Naive B cell (primary cell): ENCODE measurements at places on chromosomes 2 and 18. TPM values are rescaled to one million over a fixed set of nuclear protein-coding genes. Genes with fewer than 3 reads are reported as not detected.

DNA sequence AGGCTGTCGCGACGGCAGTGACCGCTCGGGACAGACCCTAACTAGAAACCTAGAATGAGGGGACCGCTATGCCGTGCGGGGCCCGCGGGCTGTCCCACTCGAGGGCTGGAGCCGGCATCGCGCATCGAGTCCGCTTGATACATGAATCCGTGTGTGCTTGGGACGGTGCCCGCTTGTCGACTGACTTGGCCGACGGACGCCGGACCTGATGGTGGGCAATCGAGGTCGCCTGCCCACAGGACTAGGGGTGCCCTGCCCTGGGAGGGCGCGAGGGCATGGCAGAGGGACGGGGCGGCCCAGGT lies 749 bp upstream of the PTMA start:
- DNase-seq: no peak

GPR148 gene
- not detected for polyA plus RNA-seq

GRCh38 chr18:23143016-23143814 lies 7.9 kb downstream of the CABLES1 start:
- no peak for DNase-seq

RESP18 gene
- polyA plus RNA-seq: not detected

DNA sequence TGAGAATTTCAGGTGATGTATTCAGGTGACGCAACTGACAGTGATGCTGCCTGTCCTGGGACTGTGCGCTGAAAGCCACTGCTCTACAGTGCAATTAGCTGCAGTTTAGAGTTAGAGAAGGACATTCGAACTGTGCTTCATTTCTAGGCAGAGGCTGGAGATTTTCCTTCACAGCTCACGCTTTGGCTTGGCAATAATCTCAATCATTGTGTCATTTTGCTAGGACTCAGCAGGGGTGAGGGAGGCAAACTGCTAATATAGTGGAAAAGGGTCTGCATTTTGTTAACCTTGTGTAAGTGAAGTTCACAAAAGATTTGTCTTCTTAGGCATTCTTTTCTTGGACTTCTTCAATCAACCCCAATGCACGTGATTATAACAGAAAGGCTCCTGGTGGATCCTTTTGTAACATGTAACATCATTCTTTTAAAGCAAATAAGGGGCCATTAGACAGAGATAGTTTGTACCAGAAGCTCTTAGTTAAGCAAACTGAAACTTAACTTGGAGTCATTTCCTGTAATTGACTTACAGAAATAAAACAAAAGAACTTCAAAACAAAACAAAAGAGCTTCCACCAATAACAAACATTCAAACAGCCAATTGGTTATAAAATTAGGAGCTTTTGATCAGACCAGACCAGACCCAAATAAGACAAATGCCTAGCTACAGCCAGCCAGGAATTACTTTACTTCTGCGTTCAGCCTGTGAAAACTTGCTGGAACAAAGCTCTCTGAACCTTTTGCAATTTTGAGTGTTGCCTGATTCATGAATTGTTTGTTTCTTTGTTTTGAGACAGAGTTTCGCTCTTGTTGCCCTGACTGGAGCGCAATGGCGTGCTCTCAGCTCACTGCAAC lies 1376.3 kb upstream of the CELF4 start:
- no peak for DNase-seq

GRCh38 chr2:227789803-227790202 lies 23.8 kb upstream of the CCL20 start:
- no peak for DNase-seq

DNA sequence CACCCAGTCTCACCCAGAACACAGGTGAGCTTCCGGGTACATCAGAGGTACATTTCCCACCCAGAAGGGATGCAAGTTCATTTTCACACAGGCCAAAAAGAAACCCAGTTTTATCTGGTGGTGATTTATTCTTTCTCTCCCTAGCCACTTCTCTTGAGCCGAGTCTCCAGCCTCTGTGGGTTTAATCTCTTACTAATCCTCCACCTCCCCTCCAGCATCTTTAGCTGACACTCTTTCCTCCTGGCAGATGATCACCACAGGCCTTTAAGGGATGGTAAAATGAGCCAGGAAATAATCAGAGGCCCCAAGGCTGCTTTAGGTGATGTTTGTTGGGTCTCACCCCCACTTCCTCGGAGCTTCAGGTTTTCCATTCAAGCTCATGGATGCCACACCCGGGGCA lies 145.7 kb upstream of the DLX2 start:
- no peak for DNase-seq

GRCh38 chr2:112166806-112167499 lies 28.8 kb downstream of the FBLN7 start:
- DNase-seq: no peak

- no peak for DNase-seq
Measured at GRCh38 chr2:114709936-114710850, 267.8 kb downstream of the DPP10 start.

GCKR gene
- polyA plus RNA-seq: not detected

DNA sequence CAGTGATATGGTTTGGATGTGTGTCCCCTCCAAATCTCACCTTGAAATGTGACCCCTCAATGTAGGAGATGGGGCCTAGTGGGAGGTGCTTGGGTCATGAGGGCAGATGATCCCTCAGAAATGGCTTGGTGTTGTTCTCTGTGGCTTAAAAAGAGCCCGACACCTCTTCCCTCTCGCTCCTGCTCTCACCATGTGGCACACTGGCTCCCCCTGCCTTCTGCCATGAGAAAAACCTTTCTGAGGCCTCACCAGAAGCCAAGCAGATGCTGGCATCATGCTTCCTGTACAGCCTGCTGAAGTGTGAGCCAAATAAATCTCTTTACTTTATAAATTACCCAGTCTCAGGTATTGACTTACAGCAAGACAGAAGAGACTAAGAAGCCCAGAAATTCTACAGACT lies 357.1 kb downstream of the NRXN1 start:
- no peak for DNase-seq

DNA sequence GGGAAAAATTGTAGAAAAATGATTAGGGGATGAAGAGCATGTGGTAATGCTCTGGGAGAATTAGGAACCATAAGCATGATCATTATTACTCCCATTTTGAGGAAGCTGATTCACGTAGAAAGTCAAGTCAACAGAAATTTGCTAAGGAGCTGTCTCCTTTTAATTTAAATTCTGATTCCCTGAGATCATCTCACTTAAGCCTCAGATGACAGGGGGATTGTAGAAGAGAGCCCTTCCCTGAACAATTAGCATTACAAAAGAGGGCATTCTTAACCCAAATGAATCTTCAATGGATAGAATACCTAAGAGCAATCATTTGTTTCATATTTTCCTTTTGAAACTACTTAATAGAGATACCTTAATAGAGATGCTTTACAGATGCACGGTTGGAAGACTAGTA lies 267.9 kb downstream of the NYAP2 start:
- DNase-seq: no peak

GRCh38 chr2:7237466-7237865 lies 320.3 kb downstream of the RNF144A start:
- no peak for DNase-seq

DNA sequence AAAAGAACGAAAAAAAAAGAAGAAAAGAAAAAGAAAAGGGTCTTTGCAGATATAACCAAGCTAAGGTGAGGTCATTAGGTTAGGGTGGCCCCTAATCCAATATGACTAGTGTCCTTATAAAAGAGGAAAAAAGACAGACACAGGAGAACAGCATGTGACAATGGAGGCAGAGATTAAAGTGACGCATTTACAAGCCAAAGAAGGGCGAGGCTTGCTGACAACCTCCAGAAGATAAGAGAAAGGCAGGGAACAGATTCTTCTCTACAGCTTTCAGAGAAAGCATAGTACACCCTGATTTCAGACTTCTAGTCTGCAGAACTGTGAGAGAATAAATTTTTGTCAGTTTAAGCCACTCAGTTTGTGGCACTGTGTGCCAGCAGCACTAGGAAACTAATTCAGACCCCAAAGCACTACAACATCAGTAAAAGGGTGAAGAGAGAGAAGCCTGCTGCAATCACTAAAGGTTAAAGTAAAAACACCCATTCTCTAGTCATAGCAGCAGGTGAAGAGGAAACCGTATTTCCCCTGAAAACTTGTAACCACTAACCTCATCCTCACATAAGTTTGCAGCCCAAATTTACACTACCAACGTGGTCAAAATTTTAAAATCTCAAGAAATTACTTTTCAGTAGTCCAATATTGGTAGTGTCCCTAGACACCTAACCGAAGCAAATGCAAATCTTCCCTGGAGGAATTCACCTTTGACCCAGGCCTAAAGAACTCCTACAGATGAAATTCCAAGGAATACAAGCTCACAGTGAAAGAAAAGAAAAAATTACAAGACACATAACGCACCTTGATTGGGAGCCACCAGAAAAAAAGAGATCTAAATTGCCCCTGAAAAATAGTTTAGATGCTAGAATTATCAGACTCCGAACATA lies 17.5 kb downstream of the REEP1 start:
- no peak for DNase-seq

- DNase-seq: no peak
Measured at GRCh38 chr2:109045505-109045904, 56.5 kb upstream of the EDAR start.

SLC8A1 gene
- polyA plus RNA-seq: not detected

DNA sequence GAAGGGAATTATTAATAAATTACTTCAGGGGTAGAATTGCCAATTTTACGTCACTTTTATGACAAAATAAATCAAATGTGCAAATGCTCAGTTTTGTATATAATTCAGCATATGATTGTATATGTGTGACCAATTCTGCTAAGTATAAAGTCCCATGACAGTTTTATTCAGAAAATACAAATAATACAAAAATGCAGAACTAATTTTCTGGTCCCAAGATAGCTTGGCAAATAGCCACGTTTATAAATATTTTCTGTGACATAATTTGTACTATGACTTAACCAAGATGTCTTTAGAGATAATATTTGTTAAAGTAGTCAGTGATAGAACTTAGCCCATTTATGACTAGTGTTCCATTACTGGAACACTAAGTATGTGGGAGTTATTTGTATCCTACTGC lies 24.2 kb upstream of the CAB39 start:
- no peak for DNase-seq

DNA sequence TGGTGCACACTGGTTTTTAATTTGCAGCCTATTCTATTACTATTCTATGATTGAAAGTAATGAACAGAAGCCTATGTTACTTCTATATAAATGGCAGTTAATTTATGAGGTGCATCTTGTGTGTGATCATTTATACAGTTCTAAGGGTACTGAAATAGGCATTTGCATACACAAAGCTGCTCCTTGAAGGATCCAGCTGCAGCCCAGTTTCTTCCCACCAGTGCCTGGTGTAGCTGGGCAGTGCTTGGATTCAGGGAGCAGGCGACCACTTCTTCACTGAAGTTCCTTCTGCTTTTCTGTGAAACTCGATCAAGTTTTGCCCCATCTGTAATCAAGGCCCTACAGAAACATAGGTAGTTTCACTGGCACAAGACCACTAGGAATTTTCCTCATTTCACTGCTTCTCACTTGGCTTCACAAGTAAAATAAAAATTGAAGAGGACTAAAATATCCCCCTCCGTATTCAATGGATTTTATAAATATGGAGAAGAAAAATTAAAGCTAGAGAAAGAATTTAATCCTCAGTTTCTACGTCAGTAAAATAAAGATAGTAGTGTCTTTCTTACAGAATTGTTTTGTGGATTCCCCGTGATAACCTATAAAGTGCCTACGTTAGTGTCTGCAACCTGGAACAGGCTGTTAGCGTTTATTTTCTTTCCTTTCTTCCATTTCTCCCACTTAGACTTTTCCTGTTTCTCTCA lies 1.7 kb upstream of the LPIN2 start:
- DNase-seq: no peak

ZNF236 gene
- polyA plus RNA-seq: 6.1 TPM

OXER1 gene
- 0.52 TPM for polyA plus RNA-seq

DNA sequence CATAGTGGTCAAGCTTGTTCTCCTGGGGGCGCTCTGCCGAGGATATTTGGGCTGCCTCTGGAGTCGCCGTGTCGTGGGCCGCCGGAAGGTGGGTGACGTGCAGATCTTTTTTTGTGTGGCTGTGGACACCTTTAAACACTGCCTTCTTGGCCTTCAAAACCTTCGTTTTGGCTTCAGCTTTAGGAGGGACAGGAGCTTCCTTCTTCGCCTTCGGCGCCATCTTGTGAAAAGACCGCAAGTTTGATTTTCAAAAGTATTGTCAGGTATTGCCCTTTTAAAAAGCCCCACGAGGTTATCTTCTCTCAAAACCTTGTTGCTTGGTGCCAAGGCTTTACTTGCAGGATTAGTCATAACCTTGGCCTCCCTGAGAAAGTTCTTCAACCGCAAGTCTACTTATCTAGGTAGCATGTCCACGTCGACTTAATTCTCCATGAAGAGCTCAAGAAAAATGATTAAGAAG lies 20.8 kb downstream of the LAMA3 start:
- no peak for DNase-seq

SLC9A4 gene
- not detected for polyA plus RNA-seq

DNA sequence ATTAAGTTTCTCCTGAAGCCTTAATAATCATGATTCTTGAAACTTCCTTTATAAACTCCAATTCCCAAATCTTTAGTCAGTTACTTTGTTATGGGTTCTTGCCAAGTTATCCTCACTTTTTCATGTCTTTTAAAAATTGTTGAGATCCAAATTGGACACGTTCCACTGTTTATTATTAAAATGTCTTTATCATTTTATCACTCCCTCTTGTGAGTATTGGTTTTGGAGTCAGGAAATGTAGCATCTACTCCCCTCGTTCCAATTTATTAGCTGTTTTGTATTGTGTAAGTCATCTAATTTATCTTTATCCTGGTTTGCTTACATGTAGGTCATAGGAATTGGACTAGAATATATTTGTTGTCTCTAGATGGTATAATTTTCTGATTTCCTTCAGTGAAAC lies 213.1 kb upstream of the SLC39A10 start:
- no peak for DNase-seq

FN1 gene
- 1.8 TPM for polyA plus RNA-seq

DNA sequence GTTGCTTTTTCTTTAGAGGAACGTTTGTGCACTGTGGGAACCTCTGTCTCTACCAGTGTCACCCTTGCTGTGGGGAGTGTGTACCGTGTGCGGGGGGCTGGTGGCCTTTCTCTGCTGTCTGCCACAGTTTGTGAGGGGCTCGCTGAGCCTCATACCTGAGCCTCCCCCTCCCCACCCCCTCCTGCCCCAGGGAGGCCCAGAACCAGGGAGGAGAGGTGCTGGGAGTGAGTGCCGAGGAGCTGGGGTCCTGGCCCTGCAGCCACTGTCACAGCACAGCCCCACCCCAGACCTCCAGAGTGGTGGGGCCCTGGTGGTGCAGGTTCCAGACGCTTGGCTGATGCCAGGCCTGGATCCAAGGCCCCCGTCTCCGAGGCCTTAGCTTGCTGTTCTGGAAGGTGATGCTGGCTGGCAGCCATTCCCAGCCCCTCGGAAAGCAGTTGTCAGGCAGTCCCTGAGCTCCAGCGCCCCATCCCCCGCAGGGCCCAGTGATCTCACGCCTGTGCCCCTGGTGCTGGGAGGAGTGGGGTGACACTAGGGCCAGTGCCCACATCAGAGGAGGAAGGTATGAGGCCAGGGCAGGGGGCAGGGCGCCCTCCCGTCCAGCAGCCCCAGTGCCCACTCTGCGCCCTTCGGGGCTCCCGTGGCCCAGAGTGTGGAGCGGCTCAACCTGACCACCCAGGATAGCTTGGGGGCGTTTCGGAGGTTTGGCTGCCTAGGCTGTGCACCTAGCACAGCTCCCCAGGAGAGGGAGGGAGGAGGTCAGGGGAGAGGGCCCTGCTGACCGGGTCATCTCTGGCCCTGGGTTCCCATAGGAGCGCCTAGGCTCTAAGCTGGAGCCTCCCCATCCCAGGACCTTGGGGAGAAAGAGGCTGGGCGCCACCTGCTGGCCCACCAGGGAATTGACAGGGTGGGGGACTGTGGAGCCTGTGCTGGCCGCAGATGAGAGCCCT lies 53.0 kb upstream of the ALPP start:
- DNase-seq: peak; percentile 41

- DNase-seq: no peak
Measured at GRCh38 chr2:67318993-67319481, 78.1 kb upstream of the ETAA1 start.
